ENCODE measurements at places on chromosomes 1 and 21.
A peak's percentile ranks its signal among the peaks of the same experiment; 100 is the strongest.

DNA sequence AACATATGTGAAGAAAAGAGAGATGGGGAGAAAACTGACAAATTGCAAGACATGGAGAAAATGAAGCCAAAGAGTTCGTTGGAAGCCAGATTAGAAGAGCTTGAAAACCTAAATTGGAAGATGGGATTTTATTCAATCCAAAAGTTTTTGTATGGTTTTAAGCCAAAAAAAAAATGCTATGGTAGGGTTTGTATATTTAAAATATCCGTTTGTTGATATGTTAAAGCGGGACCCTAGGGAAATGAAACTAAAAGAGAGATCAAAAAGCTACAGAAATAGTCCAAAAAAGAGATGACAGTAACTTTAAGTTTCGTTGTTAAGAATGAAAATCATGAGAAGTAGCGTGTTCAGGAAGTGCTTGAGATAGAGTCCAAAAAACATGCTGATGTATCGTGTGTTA, 617.7 kb upstream of the ADGRL2 start:
- no peak for DNase-seq

- no peak for DNase-seq
Measured at GRCh38 chr1:44033756-44034155, 2.5 kb upstream of the SLC6A9 start.

DNA sequence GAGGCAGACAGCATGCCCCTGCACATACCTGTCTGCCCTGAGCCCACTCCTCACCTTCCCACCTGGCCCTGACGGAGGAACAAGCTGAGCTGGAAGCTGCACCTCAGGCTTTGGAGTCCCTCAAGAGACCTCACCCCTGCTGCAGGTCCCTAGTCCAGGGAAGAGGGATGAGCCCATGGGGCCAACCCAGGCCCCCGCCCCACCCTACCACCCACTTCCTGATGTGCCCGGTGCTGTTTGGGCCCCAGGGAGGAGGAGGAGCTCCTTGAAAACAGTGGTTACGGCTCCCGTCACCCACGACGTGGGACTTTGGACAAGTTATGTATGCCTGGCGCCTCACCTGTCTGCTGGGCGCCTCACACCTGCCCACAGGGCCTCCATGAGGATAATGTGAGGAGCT, 250.2 kb downstream of the NPHP4 start:
- no peak for DNase-seq

DNA sequence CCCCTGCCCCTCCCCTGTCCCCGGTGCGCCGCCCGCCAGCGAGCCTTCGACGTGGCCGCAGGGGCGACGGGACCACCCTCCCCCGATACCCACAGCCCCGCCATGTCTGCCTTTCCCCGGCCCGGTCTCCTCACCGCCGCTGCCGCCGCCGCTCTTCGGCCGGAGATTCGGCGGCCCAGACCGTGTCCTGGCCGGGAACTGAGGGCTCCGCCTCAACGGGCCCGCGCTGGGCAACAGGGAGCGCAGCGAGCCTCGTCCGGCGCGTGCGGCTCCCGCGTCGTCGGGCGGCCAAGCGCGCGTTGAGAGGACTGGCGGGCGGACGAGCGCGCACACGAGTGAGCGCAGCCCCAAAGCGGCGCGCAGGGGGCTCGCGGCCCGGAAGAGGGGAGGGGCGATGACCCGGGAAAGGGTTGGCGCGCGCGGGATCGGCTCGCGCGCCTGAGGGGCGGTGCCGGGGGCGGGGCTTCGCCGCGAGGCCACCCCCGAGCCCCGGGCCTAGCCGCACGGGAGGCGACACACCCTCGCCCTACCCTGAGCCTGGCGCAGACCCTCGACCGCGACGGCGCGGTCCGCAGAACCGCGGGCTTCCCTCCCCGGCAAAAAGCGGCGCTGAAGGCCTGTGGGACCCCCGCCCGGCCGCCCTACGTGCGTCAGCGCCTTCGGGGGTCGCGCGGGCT, at the start of gene BTG3:
TSS of gene BTG3 (minus strand) at position 337 of the 677 bp plus-strand sequence. CDS start 3,757 bp downstream, outside the sequence.
- DNase-seq: peak; percentile 73

DNA sequence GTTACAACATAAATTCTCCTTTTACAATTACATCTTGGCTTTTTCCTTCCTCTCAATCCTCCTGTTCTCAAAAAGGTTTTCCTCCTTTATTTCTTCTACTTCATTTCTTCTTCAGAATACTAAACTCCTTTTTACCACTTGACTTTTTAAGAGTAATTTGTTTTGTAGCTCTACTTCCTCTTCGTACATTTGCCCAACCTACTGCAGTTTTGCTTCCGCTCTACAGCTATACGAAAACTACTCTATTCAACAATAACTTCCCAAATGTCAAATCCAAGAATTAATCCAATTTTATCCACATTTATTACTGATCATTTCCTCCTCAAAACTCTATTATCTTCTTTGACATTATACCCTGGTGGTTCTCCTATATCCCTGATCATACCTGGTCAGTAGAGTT, 3.4 kb downstream of the GDAP2 start:
- no peak for DNase-seq

DNA sequence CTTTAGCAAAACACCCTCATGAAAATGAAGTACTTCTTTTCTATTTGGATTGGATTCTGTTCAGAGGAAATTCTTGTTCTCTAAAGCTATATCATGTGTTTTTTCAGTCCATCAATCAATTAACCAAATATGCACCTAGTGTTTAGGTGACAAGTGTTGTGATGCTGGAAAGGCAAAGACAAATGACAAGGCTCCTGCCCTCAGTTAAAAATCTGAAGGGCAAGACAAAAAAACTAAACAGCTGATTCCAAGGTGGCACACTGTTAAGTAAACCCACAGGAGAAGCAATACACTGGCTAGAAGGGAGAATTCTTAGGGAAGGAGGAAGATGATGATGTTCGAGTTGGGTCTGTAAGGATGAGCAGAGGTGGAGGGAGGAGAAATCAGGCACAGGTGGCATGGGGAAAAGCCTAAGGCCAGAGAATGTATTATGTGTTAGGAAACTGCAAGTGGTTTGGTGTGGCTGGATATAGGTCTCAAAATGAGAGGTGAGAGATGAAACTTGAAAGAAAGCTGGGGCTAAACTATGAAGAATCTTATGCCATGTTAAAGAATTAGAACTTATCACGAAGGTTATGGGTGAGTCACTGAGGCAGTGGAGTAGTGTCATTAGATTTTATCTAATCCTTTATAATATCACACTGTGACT, 51.8 kb upstream of the GFI1 start:
- DNase-seq: no peak

DNA sequence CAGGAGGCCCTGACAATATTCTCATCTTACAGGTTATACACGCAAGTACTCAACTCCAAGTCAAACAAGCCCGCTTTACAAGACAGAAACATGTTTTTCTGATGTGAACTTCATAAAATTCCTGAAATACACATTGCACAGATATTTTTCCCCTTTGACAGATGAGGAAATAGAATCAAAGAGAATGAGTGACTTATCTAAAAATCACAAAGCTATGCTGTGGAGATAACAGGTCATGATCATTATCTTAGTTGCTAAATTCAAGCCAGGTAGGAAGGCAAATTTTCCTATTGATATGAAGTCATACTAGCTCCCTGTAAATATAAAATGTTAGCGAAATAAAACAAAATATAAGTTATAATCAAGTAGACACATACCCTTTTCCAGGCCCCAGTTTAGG, 18.3 kb downstream of the UBR4 start:
- no peak for DNase-seq

DNA sequence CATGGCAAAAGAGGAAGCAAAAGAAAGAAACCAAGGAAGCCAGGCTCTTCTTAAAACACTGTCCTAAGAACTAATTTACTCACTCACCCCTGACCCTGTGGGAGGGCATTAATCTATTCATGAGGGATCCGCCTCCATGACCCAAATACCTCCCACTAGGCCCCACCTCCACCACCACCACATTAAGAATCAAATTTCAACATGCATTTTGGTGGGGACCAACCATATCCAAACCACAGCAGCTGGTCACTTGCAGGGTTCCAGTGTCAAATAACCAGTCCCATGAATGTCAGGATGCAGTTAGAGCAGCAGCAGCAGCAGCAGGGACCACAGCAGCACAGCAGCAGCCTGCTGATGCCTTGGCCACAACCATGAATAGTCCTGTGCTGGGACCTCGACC, 83.8 kb downstream of the ZC3H11B start:
- DNase-seq: no peak

All from cardiac fibroblast (primary cell).